ENCODE measurements at places on chromosomes 7 and 10.

DNA sequence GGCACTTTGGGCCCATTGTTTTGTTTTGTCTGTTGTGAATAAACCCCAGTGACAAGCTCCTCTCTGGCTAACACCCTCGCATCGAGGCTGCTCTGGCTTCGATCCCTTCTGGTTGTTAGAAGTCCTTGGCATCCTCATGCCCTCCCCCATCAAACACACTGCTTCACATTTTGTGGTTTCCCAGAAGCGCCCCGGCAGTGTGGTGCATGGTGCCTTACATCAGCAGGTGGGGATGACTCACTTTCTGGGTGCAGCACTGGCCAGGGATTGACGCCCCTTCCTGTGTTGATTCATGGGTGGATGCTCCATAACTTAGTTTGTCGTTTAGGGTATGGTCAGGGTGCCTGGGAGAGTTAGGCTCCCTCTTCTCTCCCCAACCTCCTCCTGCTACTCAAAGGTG lies 51.4 kb downstream of the PLPP4 start:
- no peak for DNase-seq

DNA sequence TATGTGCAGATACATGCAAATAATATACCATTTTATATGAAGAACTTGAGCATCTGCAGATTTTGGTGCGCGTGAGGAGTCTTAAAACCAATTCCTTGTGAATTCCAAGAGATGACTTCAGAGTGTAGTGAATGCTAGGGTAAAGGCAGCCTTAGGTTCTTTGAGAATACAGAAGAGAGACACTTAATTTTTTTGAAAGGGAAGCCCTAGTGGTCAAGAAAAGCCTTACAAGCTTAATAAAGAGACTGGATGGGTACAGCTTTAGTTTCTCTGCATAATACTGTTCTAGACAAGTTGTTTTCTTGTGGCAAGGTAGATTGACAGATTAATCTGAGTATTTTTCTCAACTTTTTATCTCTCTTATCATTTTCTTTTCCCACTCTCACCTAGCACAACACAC lies 636.5 kb downstream of the DNAJB9 start:
- no peak for DNase-seq

GRCh38 chr10:112524641-112525040 lies 77.6 kb downstream of the VTI1A start:
- no peak for DNase-seq

- DNase-seq: no peak
Observed at GRCh38 chr10:5860066-5860465, 29.6 kb downstream of the ANKRD16 start.

- DNase-seq: no peak
Observed at GRCh38 chr10:77773631-77774426, 136.2 kb upstream of the KCNMA1 start.

- no peak for DNase-seq
Observed at GRCh38 chr10:71984126-71984808, 20.1 kb downstream of the CHST3 start.

DNA sequence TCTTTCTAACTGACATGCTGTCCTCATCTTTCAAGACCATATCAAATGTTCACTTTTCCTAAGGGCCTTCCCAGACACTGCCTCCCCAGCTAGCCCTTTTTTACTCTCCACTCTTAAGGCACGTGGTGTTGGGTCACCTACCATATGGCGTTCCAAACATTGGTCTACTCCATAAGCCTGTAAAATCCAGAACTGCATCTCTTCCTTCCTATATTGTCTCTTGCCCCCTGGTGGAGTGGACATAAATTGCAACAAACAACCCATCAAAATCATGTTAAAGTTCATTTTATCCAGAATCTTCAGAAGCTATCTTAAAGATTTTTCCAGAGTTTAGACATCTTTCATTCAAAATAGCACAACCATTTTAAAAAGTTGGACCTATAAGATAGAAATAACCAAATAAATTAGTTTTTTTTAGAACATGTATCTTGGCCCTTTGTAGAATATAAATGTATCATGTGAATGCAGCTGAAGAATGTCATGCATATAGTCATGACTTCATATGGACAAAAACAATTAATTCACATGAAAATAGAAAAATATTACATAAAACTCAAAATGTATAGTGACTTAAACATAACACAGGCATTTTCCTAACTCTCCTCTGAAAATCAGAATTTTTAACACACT lies 180.6 kb upstream of the CHRM2 start:
- no peak for DNase-seq

- DNase-seq: no peak
Observed at GRCh38 chr7:142088022-142088714, 23.4 kb upstream of the MGAM2 start.

GRCh38 chr7:52897713-52898112 lies 137.7 kb upstream of the POM121L12 start:
- no peak for DNase-seq

- no peak for DNase-seq
Observed at GRCh38 chr10:104350127-104350635, 3.5 kb upstream of the CFAP58 start.

- DNase-seq: no peak
Observed at GRCh38 chr10:83354456-83354855, 784.9 kb upstream of the GHITM start.

- peak; percentile 93 for DNase-seq
Observed at GRCh38 chr7:150448789-150449147, 1.7 kb upstream of the GIMAP8 start.

DNA sequence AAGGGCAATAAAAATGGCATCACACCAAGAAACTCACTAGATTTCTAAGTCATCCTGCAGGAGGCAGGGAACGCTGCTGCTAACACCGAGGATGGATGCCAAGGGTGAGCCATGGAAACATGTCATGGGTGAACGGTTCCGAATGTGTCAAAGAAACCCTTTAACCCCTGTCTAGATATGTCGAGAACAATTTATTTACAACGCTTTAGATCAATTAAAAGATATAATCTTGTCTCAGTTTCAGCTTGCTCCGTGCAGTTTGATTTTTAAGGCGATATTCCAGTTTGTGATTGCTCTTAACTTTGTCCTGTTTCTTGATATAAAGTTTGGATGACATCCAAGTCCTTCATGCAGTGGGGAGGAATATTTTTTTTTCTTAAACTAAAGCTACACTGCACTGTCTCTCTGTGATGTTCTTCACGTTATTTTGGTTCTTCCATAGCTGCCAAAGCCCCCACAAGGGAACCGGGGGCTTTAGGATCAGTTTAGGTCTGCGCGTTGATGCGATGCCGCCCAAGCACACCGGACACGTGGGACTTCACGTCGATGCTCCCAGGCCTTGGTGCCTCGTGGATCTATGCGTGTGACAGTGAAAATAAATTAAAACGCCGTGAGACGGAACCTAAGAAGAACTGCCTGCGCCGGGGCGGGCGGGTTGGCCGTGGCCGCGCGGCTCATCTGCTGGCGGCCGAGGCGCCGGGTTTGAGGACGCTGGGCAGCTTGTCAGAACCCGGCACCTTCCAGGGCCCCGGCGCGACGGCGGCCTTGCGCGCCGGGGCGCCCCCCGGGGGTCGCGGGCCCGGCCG lies 220.3 kb downstream of the PHTF2 start:
- DNase-seq: peak; percentile 70

DNA sequence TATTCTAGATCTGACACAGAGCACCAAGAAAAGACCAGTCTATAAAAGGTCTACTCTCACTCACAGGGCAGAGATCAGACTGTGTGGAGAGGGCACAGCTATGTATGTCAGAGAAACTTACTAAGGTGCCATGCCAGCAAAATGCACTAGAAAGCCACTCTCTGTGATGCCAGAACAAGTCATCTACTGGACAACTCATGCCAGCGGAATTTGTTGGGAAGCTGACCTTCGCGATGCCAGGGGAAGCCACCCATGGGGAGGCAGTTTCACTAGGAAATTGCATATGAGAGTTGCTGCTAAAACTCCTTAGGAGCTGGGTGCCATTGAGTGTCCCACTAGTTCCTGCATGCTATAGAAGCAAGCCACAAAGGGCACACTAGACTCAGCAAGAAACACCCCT lies 58.5 kb downstream of the MICU1 start:
- no peak for DNase-seq

DNA sequence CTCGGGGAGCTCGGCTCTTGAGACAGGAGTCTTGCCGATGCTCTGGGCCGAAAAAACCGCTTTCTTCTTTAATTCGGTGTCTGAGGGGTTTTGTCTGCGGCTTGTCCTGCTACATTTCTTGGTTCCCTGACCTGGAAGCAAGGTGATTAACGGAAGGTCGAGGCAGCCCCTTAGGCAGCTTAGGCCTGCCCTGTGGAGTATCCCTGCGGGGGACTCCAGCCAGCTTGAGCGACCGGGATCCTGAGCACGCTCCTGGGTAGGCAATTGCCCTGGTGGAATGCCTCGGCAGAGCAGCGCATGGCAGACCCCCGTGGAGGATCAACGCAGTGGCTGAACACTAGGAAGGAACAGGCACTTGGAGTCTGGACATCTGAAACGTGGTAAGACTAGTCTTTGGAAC lies 30.5 kb upstream of the GHITM start:
- no peak for DNase-seq

DNA sequence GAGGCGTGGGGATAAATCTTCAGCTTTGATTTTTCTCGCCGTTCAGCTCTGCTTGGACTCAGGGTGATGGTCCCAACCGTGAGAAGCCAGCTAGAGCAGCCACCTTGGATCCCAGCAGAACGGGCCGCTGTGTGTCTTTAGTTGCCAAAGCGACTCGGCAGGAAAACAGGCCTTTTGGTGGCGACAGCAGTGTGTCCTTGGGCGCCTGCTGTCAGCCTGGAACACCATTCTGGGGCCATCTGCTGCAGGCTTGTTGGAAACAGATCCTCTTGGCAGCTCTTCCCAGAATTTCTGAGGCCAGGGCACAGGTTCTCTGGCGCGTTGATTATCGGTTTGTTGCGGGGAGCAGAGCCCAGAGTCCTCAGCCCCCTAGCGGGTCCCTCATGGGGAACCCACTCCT lies 97.6 kb downstream of the CUX1 start:
- peak; percentile 82 for DNase-seq

- no peak for DNase-seq
Observed at GRCh38 chr7:100406767-100407166, 21.7 kb downstream of the ZCWPW1 start.

DNA sequence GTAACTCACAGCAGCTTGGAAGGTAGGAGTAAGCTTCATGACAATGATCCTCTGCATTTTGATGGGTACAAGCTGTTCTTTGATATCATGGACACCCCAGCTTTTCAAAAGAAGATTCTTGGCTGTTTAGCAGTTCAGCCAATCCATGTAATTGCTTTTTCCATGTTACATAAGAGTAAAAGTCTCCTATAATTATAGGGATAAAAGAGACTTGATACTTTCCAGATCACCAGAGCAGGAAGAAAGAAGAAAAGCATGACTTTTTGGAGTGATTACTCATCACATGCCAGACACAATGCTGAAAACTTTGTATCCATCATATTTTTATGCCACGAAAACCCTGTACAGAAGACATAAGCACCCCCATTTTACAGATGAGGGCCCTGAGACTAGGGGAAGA lies 1049.7 kb downstream of the NRG3 start:
- DNase-seq: no peak

GRCh38 chr7:42739638-42740037 lies 172.2 kb downstream of the C7orf25 start:
- no peak for DNase-seq

- DNase-seq: no peak
Observed at GRCh38 chr10:42987575-42987974, 89.3 kb upstream of the RET start.

DNA sequence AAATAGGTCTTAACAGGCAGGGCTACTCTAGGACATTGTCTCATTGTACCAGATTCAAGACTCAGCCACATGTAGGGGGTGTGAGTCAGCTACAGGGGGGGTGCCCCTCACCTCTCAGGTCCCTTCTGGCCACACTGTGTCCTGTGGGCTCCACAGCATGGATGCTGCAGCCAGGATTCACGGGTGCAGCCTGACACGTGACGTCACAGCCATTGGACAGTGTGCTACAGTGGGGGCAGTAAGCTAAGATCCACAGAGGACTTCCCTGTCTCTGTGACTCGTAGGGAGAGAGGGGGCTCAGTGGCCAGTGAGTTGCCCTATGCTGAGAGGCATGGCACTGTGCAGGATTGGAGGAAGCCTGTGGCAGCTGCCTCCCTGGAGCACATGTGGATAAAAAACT lies 77.9 kb downstream of the TMEM178B start:
- no peak for DNase-seq

DNA sequence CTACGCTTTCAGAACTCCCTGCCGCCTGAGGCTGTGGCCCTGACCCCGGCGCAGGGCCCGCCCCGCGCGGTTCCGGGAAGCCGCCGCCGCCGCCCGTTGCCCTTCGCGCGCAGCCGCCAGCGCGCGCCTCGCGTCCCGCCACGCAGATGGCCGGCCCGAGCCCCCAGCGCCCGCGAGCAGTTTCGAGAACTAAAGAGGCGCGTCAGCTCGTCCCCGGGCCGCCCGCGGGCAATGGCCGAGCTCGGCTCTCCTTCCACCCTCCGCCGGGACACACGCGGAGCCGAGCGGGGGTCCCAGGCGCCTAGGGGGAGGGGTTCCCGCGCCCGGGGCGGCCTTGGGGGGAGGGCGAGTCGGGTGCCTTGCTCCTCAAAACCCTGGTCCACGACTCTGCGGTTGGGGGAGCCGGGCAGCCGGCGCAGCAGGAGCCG lies 1.8 kb downstream of the HNRNPF start:
- DNase-seq: peak; percentile 91

- no peak for DNase-seq
Observed at GRCh38 chr10:117663750-117664149, 121.2 kb downstream of the EMX2 start.

GRCh38 chr10:74824184-74824899 lies 2.1 kb upstream of the KAT6B start:
- no peak for DNase-seq

DNA sequence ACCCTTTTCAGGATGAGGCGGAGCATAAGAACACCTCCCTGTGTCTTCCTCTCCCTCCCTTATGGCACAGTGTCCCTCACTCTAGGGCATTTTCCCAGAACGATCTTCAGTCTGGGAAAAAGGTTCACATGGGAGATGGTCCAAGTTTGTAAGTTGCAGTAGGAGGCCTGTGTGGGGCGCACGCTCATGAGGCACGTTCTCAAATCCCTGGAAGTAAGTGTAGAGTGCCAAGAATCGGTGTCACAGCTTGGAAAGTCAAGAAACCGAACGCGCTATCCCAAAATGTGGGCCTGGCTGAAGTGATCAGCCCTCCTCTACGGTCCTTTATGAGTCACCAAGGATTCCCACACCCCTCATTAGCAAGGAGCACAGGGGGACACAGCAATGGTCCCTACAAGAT lies 23.9 kb upstream of the SMARCD3 start:
- no peak for DNase-seq

DNA sequence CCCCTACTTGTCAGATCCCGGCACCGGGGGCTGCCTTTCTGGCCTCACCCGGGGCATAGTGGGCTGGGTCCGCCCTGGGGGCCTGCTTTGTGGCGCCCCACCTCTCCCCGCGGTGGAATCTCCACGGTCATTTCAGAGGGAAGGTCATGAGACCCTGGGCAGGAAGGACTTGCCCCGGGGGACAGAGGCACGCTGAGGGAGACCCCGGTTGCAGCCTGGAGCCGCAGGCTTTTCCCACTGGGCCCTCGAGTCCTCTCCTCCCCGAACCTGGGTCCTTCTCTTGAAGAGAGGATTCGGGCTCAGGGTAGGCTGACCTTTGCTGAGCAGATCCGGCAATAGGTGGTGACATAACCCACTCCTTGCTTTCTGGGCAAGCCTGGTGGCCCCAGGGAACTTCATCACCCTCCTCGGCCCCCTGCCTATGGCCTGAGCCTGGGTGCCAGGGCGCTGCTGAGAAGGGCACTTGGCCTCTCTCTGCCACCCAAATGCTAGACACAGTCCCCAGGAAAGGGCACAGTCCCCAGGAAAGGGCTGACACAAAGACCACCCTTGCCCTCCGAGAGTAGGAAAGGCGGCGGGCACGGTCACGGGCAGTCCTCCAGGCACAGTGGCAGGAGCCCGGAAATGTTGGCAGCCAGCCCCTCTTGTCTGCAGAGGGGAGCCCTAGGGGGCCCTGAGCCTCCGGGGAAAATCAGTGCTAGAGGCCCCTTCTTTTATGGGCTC lies 36.2 kb downstream of the FKBP6 start:
- no peak for DNase-seq
